ENCODE measurements at places on chromosomes 7 and 10.
A peak's percentile ranks its signal among the peaks of the same experiment; 100 is the strongest.

GRCh38 chr7:110432061-110432553 is 658.8 kb upstream of the LRRN3 start:
- no peak for DNase-seq

GRCh38 chr10:78212060-78212785 is 178.6 kb downstream of the RPS24 start:
- DNase-seq: no peak

GRCh38 chr7:5689118-5689517 is 92.3 kb downstream of the RNF216 start:
- peak; percentile 14 for DNase-seq

DNA sequence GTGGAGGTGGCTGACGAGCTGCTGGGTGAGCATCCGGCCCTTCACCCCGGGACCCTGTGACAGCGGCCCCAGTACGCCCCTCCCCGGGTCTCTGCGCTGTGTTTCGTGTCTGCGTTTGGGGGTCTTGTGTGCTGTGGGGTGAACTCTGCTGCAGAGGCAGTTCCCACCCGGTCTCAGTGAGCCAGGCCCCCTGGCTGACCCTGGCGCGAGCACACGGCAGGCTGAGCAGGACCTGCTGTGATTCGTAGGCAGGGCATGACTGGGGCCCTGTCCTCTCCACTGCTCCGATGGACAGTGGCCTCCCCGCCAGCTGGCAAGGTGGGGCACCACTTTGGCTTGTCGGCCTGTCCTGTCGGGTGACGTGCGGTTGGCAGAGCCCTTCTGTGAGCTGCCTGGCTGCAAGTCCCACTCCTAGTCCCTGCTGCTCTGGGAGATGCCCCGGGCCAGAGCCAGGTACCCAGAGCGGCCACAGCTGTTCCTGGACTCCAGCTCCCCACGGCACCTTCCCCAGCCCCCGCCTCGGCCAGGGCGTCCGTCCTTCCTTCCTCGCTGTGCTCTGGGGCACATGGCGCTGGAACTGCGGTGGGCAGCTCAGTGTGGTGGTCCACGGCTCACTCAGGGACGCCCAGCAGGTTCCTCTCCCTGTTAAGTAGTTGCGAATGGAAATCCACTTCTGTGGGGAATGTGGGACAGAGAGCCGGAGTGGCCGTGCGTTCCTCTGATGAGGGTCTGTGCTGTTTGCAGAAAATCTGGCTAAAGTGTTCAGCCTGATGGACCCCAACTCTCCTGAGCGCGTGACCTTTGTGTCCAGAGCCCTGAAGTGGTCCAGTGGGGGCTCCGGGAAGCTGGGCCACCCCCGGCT is 10.5 kb downstream of the GET4 start:
- DNase-seq: no peak
